ENCODE measurements at places on chromosomes 7 and 10.

- peak; percentile 92 for DNase-seq
Observed at GRCh38 chr7:54995610-54996363, 23.0 kb upstream of the EGFR start.

DNA sequence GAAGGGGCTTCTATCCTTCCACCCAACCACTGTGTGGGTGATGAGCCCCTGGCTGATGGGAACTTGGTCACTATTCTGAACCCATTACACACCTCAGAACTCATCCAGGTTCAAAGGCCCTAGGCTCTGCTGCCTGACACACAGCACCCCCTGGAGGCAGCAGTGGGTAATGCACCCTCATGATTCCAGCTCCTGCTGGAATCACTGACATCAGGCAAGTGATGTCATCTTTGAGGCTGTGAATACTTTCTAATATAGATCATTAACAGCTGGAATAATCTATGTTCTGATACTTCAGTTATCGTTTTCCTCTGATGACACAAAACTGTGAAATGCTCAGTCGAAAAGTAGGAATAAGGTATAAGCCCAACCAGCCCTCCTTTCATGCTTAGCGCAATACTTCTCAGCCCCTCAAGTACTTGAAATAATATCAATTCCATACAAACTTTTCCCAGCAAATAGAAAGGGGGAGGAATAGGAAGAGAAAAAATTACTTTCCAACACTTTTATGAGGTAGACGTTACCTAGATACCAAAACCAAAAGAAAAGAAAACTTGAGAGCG, 7.5 kb upstream of the RBP3 start:
- peak; percentile 47 for DNase-seq

DNA sequence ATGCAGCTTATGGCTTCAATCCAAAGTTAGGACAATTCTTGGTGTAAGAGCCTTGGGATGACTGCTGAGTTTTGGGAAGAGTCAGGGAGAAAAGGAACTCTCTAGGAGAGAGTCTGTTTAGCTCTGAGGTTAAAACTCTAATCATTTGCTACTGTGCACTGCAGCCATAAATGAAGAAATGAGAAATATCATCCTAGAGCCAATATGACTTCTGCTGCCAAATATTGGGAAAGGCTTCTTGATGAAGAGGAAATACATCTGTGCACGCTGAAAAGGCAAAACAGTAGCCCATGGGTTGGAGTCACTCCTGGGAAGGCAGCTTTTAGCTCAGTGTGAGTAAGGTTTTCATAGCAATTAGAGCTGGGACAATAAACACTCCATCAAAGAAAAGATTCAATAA, 308.8 kb downstream of the SFMBT2 start:
- no peak for DNase-seq

DNA sequence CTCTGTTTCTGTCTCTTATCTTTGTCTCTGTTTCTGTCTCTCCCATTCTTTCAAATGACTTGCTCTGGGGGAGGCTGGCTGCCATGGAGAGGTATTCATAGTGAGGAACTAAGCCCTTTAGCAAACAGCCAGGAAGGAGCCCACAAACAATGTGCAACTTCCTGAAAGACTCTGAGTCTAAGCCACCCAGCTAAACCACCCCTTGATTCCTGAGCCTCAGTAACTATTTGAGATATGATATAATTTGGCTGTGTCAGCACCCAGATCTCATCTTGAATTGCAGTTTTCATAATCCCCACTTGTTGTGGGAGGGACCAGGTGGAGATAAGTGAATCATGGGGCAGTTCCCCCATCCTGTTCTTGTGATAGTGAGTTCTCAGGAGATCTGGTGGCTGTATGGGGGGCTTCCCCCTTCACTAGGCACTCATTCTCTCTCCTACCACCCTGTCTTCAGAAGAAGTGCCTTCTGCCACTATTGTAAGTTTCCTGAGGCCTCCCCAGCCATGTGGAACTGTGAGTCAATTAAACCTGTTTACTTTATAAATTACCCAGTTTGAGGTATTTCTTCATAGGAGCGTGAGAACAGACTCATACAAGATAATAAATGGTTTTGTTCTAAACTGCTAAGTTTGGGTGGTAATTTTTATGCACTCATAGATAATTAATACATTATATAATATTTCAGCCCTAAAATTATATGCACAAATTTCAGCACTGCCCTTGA, 121.2 kb upstream of the FOXP2 start:
- DNase-seq, result no peak

DNA sequence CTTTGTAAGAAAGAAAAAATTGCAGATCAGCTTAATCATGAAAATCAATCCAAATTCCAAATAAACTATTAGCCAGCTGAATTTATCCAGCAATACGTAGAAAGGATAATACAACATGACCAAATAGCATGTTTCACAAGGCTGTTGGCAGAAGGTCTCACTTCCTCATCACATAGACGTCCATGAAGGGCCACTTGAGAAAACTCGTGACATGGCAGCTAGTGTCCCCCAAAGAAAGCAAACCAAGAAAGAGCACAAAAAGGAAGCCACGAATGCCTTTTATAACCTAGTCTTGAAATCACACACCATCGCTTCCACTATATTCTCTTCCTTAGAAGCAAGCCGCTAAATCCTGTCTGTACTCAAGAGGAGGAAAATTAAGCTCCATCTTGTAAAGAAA, 105.6 kb upstream of the NRBF2 start:
- no peak for DNase-seq

DNA sequence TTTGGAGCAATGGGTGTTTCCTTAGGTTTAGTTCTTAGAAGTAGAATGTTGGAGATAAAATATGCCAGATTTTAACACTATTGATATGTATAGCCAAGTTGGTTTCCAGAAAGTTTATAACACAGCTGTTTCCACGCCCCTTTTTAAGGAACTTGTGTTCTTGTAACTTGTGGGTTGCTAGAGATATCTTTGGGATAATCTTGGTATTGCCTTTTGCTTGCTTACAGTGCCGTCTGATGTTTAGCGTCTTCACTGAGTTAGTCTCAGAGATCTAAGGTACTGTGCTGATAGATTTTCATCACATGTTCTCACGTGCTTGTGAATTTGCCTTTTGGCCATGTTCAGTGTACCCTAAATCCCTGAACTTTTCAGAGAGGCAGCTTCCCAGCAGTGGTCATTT, 12.4 kb downstream of the TMEM248 start:
- DNase-seq, result no peak

DNA sequence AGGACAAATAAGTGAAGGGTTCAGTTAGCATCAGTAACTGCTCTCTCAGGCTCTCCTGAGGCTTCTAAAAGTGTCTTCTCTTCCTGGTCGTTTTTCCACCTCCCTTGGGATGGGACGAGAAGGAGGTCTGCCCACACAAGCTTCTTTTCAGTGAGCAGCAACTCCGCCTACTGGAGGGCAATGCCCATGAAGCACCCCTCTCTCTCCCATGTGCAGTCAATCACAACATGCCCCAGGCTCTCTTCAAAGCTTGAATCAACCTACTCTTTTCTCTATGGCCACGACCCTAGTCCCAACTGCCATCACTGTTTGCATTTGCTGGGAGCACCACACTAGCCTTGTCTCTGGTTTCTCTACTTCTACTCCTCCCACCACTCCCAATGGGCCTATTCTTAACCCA, 135.6 kb downstream of the RPS24 start:
- DNase-seq, result no peak

- DNase-seq, result peak; percentile 97
Observed at GRCh38 chr10:128064108-128064969, 61.9 kb downstream of the MKI67 start.

DNA sequence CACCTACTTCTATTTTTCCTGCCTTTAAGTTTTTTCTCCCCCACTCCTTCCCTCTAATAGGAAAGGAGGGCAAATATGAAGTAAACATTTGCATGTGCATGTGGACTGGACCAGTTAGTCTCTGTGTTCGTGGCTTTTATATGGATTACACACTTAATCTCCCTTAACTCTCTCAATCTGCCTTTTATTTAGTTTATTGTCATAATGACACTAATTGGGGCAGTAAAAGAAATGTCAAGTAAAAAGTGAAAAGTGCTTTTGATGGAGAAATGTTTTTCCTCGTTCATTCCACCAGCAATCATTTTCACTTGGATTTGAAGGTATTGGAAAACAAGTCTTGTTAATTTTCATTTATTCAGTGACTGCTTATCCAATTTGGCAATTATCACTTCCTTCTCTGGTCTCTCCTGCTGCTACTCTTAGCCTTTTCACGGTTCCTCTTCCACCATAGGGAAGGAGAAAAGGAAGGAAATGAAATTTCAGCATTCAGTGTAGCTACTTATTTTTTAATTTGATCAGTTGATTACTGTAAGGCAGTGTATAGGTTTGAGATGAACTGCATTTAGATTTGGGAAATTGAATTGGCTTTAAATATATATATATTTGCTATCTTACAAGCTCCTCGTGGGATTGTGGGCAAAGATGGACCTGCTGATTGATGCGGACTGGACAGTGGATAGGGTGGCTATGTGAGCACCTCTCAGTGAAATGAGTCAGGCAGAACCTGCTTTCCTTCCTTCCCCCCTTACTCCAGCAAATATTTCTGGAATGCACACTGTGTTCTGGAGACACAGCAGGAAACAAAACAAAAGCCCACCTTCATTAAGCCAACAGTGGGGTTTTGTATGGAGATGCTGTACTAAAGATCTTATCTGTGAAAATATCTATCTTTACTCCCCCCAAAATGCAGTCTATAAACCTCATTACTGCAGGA, 77.5 kb downstream of the LRRC4 start:
- no peak for DNase-seq

- DNase-seq, result peak; percentile 87
Observed at GRCh38 chr7:26083113-26083512, 68.9 kb upstream of the NFE2L3 start.

DNA sequence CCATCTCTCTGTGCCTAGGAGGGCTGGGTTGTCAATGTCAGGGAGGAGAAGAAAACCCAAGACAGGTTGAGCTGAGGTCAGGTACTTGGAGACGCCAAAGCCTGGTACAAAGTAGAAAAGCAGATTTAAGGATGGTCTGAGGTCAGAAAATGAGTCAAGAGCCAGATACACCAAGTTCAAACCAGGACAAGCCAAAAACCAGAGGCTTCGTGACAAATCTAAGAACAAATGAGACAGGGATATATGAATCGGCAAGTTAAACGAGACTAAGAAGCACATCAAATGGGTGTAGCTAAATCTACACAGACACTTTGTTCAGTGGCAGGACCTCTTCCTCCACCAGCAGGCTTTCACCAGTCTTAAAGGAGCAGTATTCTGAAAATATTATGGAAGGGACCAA, 34.2 kb downstream of the C7orf33 start:
- no peak for DNase-seq

DNA sequence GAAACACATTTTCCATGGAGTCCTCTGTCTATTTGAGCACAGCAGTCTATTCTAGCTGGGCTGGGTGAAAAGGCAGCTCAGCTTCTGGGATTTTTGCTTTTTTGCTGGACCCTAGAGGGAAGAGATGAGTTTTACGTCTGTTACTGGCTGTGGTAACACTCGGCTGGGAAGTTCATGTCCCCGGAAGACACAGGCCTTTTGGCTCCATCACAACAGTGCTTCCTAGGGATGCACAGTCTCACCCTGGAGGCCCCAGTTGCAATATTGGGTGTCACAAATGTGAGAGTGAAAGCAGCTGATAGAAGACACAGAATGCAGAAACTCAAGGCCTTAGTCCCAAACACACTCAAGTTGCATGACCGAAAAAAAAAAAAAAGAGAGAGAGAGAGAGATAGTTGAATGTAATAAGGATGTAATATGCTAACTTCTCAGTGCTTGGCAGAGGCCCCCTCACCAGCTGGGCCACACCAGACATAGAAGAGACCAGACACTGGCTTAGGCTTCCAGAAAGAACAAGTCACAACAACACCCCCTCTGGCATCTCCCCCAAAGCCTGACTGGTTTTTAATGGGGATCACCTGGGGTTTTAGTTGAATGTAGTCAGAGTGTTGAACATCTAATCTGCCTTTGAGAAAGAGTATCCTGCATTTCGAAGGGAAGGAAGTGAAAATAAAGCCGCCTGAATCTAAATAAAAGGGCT, 545.4 kb upstream of the FZD8 start:
- no peak for DNase-seq

- DNase-seq, result no peak
Observed at GRCh38 chr7:55438085-55438756, 73.1 kb downstream of the LANCL2 start.

GRCh38 chr7:36852931-36853330, 128.6 kb upstream of the AOAH start:
- DNase-seq, result no peak

Data from mammary epithelial cell (primary cell).